ENCODE measurements at places on chromosomes 6 and 20.

DNA sequence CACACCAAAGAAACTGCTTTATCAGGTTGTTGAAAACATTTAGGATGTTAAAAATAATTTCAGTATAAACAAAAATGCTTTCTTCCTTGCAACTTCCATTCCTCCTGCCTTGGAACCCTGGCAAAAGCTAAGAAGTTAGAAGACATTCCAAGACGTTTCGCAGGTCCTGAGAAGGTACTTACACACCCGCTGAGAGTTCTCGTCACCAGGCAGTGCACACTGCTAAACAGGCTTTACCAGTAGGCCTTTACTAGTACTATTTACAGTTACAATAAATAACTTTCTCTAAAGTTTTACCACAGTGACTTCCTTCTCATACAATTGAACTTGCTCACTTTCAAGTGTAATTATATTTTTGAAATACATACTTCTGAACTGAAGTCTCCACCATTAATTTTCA, 81.4 kb upstream of the RPS6KA2 start:
- no peak for DNase-seq

DNA sequence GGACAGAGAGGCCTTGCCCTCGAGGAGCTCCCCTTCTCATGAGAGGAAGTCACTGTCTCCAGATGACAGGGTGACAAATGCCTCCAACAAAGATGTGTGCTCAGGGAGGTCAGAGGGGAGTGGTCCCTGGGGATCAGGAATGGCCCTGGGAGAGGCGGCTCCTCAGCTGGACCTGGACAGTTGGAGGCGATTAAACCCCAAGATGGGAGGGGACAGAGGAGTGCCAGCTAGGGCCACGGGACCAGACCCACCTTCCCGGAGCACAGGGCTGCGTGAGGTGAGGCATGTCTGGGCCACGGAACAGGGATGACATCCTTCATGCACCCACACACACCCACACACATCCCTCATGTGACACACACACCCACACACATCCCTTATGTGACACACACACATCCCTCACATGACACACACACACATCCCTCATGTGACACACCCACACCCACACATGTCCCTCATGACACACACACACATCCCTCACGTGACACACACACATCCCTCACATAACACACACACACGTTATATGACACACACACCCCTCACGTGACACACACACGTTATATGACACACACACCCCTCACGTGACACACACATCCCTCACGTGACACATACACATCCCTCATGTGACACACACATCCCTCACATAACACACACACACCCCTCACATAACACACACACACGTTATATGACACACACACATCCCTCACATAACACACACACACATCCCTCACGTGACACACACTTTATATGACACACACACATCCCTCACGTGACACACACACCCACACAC, 57.4 kb upstream of the SLCO4A1 start:
- no peak for DNase-seq

DNA sequence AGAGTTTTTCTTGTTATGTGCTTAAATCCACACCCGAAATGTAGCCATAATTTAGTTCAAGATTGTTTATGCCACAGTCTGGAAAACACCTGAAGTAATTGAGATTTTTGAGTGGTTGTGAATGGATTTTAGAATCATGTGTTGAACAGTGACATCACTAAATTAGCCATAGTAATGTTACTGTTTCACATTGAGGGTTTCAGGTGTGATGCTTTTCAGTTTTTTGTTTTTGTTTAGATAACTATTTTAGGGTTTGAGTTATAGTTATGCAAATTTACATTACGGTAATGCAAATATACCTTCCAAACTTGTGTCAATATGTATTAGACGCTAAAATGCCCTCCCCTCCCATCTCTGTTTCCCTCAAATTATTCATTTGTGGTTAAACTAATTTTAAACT, 22.9 kb downstream of the QKI start:
- DNase-seq: no peak

- no peak for DNase-seq
Measured at GRCh38 chr6:108896111-108896661, 48.0 kb downstream of the ARMC2 start.

- DNase-seq: no peak
Measured at GRCh38 chr20:15937179-15937578, 636.1 kb downstream of the KIF16B start.

- no peak for DNase-seq
Measured at GRCh38 chr6:37007340-37008043, 2.0 kb downstream of the FGD2 start.

DNA sequence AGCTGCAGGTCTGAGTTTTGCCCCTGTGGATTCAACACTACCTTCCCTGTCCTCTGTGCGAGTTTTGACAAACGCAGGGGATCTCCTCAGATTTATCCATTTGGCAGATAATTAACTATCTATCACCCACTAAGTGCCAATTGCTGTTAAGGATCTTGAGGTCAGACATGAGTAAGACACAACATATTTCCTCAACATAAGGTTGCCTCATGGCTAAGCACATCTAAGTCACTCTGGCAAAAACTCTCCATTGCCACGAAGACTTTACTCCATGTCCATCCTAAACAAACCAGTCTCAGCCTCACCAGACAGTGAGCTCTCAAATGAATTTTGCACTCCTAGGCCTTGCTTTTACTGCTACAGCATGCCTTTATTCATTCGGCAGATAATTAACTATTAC, 408.4 kb downstream of the MAFB start:
- DNase-seq: no peak

GRCh38 chr6:144055121-144055931, 40.0 kb downstream of the SF3B5 start:
- DNase-seq: no peak

- no peak for DNase-seq
Measured at GRCh38 chr6:87574237-87574804, 15.5 kb downstream of the RARS2 start.

DNA sequence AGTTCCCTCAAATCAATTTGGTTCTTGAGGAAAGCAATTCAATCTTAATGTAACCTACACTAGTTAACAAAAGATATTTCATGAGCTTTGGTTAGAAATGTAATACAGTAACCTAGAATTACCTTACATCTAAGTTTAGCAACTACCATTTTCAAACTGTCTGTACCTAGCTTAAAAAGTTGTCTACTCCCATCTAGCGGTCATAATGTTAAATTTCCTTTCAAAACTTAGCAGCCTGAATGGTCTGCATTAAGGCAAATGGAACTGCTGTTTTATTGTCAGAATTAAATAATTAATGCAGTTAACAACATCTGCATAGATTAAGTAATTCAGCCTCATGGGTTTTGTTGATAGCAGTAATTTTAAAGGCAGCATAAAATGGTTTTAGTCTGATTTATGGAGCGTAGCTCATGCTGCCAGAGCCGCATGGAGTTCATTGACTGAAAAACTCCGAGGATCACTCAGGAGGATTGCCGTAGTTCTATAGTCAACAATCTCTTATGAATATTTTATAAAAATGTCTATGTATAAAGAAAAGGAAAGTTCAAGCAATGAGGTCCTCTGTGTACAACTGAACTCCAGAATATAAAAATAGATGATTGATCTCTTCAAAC, 485.4 kb upstream of the MANEA start:
- no peak for DNase-seq

DNA sequence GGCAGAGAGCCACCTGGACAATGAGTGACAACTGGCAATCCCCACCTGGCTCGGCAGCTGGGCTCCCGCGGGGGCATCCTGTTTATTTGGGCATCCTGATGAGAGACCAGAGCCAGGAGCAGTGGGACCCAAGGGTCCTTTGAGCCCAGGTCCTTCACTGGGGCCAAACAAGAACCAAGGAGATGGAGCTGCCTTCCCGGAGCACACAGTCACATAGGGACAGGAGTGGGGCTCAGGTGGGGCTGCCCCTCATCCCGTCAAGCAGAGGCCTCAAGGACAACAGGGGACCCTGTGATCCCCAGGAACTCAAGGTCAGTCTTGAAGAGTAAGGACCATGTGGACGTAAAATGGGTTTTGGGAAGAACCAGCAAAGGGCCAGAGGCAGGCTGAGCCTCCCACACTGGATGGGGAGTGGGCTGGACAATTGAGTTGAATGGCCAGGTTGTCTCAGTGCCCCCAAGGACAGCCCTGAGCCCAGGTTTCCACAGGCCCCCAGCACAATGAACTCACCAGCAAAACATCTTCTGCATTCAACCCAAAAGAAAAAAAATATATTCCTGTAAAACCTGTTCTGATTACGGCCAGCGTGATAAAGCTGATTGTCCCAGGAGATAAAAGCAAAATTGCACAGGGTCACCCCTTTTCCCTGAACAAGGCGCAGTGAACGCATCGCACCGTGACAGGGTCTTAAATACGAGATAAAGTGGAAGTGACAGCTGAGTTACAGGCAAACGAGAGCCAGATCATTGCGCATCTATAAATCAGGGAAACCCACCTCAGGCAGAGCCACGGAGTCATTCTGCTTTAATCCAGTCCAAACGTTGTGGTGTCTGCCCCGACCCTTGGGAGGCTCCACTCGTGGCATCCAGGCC, 86.2 kb downstream of the ANKRD60 start:
- DNase-seq: no peak

- DNase-seq: no peak
Measured at GRCh38 chr20:62658593-62659178, 16.4 kb downstream of the SLCO4A1 start.

DNA sequence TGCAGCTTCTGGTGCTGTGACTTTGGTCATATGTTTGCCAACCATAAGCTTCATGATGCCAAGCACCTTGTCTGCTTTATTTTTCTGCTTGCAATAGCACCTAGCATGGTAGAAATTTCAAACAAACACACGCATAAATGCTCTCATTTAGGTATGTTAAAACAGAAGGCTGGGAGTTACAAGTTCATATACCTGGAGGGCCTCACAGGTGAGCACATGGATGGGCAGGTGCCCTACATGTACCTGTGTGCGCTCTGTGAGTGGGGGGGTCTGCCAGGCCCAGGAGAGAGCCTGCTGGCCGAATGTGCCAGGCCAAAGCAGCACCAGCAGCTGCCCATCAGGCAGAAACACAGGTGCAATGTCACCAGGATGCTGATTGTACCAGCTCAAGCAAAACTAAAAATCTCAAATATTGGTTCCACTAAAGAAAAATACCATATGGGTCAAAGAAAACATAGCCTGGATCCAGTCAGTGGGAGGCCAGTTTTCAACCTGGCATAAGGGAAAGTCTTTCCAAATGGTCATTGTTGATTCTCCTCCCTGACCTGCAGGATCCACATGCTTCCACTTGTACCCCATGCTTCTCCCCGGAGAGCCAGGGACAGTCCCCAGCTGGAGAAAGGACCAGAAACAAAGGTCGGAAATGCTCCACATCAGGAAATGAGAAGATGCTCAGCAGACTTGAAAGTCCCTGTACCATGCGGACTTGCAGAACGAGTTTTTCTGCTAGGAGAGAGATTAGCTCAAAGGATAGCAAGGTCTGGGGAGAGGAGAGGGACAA, 7.2 kb upstream of the PFDN4 start:
- no peak for DNase-seq

DNA sequence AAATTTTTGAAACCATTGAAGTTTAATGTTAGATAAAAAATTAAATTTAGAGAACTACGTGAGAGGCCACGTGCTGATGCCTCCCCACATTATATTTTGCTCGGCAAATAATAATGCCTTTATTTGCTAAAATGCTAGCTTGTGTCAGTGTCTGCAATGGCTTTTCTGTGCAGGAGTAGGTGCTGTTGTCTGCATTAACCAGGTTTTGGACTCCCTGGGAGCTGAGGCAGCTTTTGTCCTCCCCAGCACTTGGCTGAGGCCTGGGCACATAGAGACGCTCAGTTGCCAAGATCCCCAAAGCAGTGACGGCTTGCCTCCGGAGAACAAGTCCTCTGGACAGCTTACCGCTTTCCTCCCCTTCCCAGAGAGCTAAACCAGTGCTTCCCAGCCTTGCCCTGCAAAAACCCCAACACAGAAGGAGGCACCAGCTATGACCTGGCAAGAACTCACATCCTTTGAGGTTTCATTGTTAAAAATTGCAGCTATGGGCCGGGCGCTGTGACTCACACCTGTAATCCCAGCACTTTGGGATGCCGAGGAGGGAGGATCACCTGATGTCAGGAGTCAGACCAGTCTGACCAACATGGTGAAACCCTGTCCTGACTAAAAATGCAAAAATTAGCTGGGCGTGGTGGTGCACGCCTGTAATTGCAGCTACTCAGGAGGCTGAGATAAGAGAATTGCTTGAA, 59.9 kb downstream of the KAT14 start:
- no peak for DNase-seq

GRCh38 chr6:31585491-31585890, 586 bp upstream of the LST1 start:
- no peak for DNase-seq

DNA sequence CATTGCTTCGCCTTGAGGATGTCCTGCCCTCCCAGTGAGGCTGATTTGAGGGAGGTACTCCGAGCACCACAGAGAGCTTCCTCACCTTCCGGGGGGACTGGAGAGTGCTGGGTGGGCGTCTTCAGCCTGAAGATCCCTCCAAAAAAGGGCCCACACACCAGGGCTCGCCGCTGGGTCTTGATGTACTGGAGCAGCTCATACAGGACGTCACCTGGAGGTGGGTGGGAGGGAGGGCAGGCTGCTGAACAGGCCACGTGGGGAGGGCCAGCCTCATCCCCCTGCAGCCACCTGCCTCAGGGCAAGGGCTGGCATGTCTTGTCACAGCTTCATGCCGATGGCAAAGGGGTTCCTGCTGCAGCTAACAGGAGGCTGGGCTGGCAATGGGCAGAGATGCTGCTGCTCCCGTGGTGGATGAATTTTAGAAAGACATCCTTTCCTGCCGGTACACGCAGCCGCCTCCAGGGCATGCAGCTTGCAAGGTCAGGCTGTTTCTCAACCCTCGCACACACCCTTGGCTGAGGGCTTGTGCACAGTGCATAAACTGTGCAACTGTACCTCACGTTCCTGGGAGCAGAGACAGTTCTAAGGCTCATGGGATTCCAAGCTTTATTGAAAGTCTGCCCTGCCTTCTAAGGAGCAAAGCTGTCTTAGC, 14.0 kb downstream of the ETV7 start:
- no peak for DNase-seq

- DNase-seq: no peak
Measured at GRCh38 chr6:89237158-89237557, 20.0 kb upstream of the GABRR1 start.

- DNase-seq: no peak
Measured at GRCh38 chr6:127893541-127893940, 7.3 kb downstream of the THEMIS start.

- DNase-seq: no peak
Measured at GRCh38 chr6:91043751-91044150, 456.9 kb upstream of the MAP3K7 start.

DNA sequence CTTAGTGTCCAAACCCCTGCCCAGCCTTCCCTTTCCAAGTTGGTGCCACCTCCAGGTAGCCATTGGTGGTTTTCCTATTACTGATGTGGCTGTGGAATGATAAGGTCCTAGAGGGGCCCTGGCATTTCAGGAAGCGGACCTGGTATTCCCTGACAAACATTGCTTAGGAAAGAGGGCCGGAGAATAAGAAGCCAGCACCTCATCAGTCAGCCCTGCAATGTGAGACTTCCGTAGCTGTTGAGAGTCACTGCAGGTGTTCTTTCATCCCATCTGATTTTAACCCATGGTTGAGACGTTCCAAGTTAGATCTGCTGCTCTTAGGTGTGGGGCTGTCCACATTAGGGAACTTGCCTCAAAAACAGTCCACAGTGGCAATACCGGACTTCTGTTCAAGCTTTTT, 14.8 kb upstream of the NPEPL1 start:
- no peak for DNase-seq
